ENCODE measurements at places on chromosomes 4 and X.
A peak's percentile ranks its signal among the peaks of the same experiment; 100 is the strongest.

DNA sequence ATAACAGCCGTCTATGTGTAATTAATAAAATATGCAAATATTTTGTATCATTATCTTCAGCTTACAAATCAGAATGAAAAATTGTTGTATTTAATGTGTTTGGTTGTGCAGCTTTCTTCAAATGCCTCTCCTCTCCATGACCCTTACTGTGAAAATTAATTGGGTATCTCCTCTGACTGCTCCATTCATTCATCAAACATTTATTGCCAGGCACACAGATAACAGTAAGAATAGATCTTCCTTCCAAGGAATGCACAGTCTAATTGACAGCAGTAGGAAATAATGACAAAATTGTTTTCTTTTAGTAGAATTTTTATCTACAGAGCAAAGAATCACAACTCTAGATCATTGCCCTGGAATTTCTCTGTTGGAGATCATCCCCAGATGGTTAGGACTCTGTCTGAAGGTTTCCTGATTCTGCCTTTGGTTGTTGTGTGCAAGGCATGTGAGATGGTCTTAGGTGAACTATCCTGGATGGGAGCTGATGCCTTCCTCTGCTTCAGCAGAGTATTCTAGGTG, 395.0 kb upstream of the FAT1 start:
- no peak overlapping the region for H3K4me3 ChIP-seq
- no peaks in the 10 kb centered on the region for H3K27me3 ChIP-seq
- H3K27ac ChIP-seq, result no peak overlapping the region

- H3K4me3 ChIP-seq, result no peak overlapping the region
- no peaks in the 10 kb centered on the region for H3K36me3 ChIP-seq
- H3K4me1 ChIP-seq, result no peaks in the 10 kb centered on the region
- H3K27ac ChIP-seq, result no peak overlapping the region
- DNase-seq, result no peak
- H3K27me3 ChIP-seq, result no peaks in the 10 kb centered on the region
Observed at GRCh38 chrX:122187069-122187713, 996.9 kb upstream of the GRIA3 start.

DNA sequence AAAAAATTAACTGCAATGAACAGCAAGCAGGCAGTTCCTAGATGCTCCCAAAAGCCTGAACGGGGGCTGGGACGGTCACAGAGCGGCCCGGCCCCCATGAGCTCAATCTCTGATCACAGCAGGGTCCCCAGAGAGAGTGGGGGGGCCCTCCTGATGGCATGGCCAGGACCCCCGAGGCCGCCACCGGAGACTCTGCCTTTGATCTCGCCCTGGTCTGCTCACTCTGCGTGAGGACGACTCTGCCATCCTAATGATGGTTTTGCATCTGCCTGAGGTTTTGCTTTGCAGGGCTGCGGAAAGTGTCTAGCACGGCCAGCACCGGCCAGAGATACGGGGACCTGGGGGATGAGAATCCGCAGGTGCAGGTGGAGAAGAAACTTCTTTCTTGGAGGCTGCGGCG, 103.8 kb downstream of the SHOX start:
- H3K36me3 ChIP-seq, result no peaks in the 10 kb centered on the region
- H3K4me3 ChIP-seq, result no peak overlapping the region
- H3K27me3 ChIP-seq, result no peaks in the 10 kb centered on the region

- peak; percentile 90 for DNase-seq
- H3K27ac ChIP-seq, result no peak within 1 kb of the TSS
- H3K4me1 ChIP-seq, result no peaks in the 10 kb centered on the region
- no peaks in the 10 kb centered on the region for H3K36me3 ChIP-seq
- H3K4me3 ChIP-seq, result peak within 1 kb of the TSS; percentile 8
Observed at GRCh38 chrX:100636321-100636991, at the start of gene TSPAN6. TSS of gene TSPAN6 (minus strand) at chrX:100636806. CDS start at chrX:100636694, 112 bp downstream.

GRCh38 chr4:146291313-146291712, 77.0 kb downstream of the REELD1 start:
- no peaks in the 10 kb centered on the region for H3K27me3 ChIP-seq
- H3K4me1 ChIP-seq, result no peaks in the 10 kb centered on the region
- H3K4me3 ChIP-seq, result no peak overlapping the region
- H3K36me3 ChIP-seq, result no peaks in the 10 kb centered on the region
- DNase-seq, result no peak

DNA sequence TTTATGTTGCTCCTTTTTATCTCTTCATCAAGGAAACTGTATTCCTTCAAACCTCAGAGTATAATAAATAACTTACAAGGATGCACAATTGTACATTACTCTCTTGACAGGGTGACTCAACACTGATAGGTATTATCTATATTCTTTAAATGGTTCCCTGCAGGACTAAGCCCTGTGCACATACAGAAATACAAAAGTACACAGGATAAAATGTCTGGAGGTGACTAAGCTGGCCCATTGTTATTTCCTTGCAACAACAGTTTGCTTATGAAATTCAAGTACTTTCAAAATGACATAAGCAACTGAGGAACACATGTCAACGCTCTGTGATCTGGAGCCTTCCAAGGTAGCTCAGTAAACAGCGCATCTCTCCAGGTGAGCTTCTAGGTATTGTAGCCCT, 83.8 kb upstream of the RPL34 start:
- no peak overlapping the region for H3K27ac ChIP-seq
- no peak overlapping the region for H3K4me3 ChIP-seq
- no peak for DNase-seq
- H3K4me1 ChIP-seq, result no peaks in the 10 kb centered on the region
- H3K36me3 ChIP-seq, result no peaks in the 10 kb centered on the region

DNA sequence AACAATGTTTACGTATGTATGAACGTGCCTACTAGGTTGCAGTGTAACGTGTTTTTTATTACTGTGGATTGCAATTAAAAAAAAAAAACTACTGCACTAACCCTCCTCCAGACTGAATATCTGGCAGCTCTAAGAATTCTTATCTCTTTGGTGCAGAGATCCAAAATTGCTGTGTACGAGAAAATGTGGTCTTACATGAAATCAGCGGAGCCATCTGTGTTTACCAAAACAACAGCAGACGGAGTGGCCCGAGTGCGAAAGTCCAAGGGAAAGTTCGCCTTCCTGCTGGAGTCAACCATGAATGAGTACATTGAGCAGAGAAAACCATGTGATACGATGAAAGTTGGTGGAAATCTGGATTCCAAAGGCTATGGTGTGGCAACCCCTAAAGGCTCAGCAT, 268.1 kb downstream of the THOC2 start:
- H3K27me3 ChIP-seq, result no peaks in the 10 kb centered on the region
- DNase-seq, result no peak
- H3K36me3 ChIP-seq, result no peaks in the 10 kb centered on the region
- no peak overlapping the region for H3K4me3 ChIP-seq
- no peak overlapping the region for H3K27ac ChIP-seq

DNA sequence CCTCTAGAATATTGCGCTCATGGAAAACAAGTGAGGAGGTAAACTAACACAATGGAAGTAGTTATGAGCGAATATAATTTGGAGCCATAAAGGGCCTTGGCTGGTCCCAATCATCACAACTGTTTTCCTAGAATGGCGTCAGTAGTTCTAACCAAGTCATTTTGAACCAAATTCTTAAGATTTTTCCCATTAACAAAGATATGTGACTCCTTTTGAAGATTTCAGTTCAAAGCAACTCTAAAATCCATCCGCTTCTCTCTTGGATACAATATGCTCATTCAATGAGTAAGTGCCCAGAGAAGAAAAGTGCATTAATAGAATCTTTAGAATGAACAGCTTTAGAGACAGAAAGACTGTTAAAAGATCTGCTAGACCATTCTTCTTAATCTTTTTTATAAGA, 19.6 kb upstream of the MYOZ2 start:
- H3K27me3 ChIP-seq, result no peaks in the 10 kb centered on the region
- H3K36me3 ChIP-seq, result no peaks in the 10 kb centered on the region
- H3K27ac ChIP-seq, result no peak overlapping the region
- no peak for DNase-seq

DNA sequence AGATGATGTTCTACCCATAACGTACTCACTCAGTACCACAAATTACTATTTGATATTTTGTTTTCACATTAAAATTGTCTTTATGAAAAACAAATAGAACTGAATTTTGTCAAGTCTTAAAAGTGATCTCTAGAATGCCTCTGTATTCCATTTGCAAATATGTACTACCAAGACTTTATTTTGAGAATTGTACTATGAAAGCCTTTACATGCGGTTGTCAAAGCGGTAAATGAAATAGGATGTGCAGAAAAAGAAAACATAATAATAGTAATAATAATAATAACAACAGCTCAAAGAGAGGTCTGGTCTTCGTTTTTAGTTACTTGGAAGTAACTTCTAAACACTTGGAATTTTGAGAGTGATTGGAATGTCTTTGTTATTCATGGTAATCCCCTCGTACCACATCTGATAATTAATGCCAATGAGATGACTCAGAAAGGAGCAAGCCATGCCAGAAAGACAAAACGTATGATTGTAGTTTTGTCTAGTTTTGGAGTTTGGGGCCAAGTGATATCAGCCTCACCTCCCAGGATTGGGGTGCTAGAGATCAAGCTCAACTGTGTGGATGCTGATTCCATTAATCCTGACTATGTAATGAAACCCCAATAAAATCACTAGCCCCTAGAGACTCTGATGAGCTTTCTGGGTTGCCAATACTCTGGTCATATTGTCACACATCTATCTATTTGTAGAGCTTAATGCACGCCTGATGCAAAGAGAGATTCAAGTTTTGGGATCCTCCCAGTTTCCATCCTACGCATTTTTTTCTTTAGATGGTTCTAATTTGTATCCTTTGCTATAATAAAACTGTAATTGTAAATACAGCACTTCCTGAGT, 20.2 kb upstream of the CTSO start:
- H3K4me3 ChIP-seq, result no peak overlapping the region
- no peak for DNase-seq
- H3K27me3 ChIP-seq, result no peaks in the 10 kb centered on the region
- H3K4me1 ChIP-seq, result no peaks in the 10 kb centered on the region
- H3K27ac ChIP-seq, result no peak overlapping the region

GRCh38 chr4:186924723-186925122, 201.1 kb upstream of the FAT1 start:
- no peaks in the 10 kb centered on the region for H3K27me3 ChIP-seq
- H3K27ac ChIP-seq, result no peak overlapping the region
- H3K36me3 ChIP-seq, result no peaks in the 10 kb centered on the region
- H3K4me3 ChIP-seq, result no peak overlapping the region

GRCh38 chr4:1716065-1716945, 4.2 kb upstream of the SLBP start:
- no peaks in the 10 kb centered on the region for H3K36me3 ChIP-seq
- H3K4me3 ChIP-seq, result no peak overlapping the region
- no peaks in the 10 kb centered on the region for H3K27me3 ChIP-seq
- no peaks in the 10 kb centered on the region for H3K4me1 ChIP-seq
- no peak for DNase-seq

GRCh38 chr4:152352622-152353116, 183.2 kb downstream of the FBXW7 start:
- H3K27ac ChIP-seq, result peak overlapping the region; percentile 26
- H3K36me3 ChIP-seq, result no peaks in the 10 kb centered on the region
- no peaks in the 10 kb centered on the region for H3K27me3 ChIP-seq

DNA sequence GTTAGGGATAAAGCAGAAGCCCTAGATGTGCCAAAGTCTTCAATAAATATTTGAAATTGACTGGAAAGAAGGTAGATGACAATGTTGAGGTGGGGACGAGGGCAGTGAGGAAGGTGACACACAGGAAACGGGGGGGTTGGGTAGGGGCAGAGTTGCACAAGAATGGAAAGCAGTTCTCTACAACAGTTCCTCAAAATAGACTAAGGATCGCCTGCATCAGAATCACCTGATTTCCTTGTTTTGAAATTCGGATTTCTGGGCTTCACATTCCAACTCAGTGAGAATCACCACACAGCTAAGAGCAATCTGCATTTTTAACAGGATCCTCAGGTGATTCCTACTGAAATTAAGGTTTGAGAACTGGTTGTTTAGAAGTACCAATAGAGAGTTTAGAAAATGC, 70.6 kb downstream of the ARFIP1 start:
- H3K4me3 ChIP-seq, result no peak overlapping the region
- no peaks in the 10 kb centered on the region for H3K27me3 ChIP-seq
- H3K36me3 ChIP-seq, result no peaks in the 10 kb centered on the region

GRCh38 chr4:119825696-119826095, 197.1 kb upstream of the PDE5A start:
- H3K4me1 ChIP-seq, result no peaks in the 10 kb centered on the region
- no peak overlapping the region for H3K4me3 ChIP-seq
- H3K27ac ChIP-seq, result no peak overlapping the region

GRCh38 chrX:17154001-17154400, 207.5 kb downstream of the REPS2 start:
- no peaks in the 10 kb centered on the region for H3K36me3 ChIP-seq
- no peak overlapping the region for H3K27ac ChIP-seq
- H3K27me3 ChIP-seq, result no peaks in the 10 kb centered on the region
- no peak overlapping the region for H3K4me3 ChIP-seq
- DNase-seq, result no peak

DNA sequence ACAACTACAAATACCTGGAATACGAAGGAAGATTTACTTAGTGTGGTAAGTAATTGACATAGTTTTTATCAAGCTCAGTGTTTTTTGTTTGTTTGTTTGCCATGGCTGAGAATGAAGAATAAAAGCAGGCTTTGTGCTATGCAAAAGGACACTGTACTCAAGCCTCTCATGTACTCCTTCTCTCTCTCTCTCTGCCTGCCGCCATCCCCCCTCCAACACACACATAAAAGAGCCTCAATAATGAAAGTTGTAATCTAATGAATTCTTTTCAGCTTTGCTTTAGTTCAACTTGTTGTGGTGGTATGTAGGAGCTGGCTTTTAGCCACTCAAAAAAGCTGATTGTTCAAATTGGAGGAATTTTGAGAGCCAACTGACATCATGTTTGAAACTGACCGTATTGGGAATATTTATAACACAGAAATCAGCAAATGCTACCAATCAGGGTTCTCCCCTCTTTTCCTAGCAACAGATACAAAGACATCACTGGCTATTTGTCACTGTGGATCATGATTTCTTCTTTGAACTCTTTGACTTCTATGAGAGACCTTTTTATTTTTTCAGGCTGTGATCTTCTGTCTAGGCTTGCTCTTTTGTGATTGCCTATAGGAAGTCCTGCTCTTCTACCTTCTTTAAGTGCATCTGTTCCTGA, 1148.8 kb downstream of the RAPGEF2 start:
- H3K27ac ChIP-seq, result no peak overlapping the region
- DNase-seq, result no peak
- H3K4me1 ChIP-seq, result no peaks in the 10 kb centered on the region
- H3K4me3 ChIP-seq, result no peak overlapping the region
- no peaks in the 10 kb centered on the region for H3K27me3 ChIP-seq

- H3K36me3 ChIP-seq, result no peaks in the 10 kb centered on the region
- H3K27me3 ChIP-seq, result no peaks in the 10 kb centered on the region
- H3K27ac ChIP-seq, result no peak overlapping the region
- no peak overlapping the region for H3K4me3 ChIP-seq
- no peaks in the 10 kb centered on the region for H3K4me1 ChIP-seq
- no peak for DNase-seq
Observed at GRCh38 chr4:147289181-147289580, 191.7 kb upstream of the EDNRA start.

GRCh38 chr4:48090621-48091020, 43.4 kb downstream of the TXK start:
- H3K4me1 ChIP-seq, result no peaks in the 10 kb centered on the region
- no peak overlapping the region for H3K27ac ChIP-seq
- no peak for DNase-seq
- H3K27me3 ChIP-seq, result no peaks in the 10 kb centered on the region
- H3K4me3 ChIP-seq, result no peak overlapping the region
- H3K36me3 ChIP-seq, result no peaks in the 10 kb centered on the region

- no peaks in the 10 kb centered on the region for H3K36me3 ChIP-seq
- no peaks in the 10 kb centered on the region for H3K27me3 ChIP-seq
- no peaks in the 10 kb centered on the region for H3K4me1 ChIP-seq
- no peak overlapping the region for H3K4me3 ChIP-seq
- no peak for DNase-seq
Observed at GRCh38 chrX:120741452-120741851, 111.6 kb upstream of the C1GALT1C1 start.

GRCh38 chr4:73311428-73311827, 52.8 kb upstream of the ANKRD17 start:
- no peaks in the 10 kb centered on the region for H3K27me3 ChIP-seq
- no peak for DNase-seq
- H3K27ac ChIP-seq, result no peak overlapping the region

Measured in aorta (tissue), 5 donors.